ENCODE measurements at places on chromosomes 1 and 21.

- DNase-seq = no peak
Observed at GRCh38 chr1:44508397-44508745, 103.3 kb downstream of the RNF220 start.

- DNase-seq = peak; percentile 8
Observed at GRCh38 chr1:203089001-203089650, 3.3 kb upstream of the MYOG start.

GRCh38 chr1:30805304-30806003, 47.9 kb upstream of the LAPTM5 start:
- no peak for DNase-seq

- no peak for DNase-seq
Observed at GRCh38 chr1:174744886-174745285, 254.9 kb upstream of the CACYBP start.

DNA sequence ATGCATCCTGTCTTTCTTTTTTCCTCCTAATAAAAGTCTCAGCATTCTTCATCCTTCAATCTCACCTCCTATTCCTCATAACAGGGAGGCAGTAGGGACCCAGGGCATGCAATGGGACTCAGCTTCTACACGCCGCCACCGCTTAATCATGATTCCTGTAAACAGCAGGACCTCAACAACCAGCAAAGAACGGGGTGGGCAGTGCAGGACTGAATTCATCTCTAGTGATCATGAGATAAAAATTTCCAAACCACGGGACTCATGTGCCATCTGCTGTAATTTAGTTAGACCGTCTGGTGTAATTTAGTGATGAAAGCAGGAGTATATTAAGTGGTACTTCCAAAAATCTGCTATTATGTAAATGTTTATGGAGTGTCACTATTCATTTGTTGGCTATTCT, 5.4 kb downstream of the PRAMEF12 start:
- no peak for DNase-seq

- no peak for DNase-seq
Observed at GRCh38 chr1:116559304-116559761, 11.5 kb downstream of the CD58 start.

DNA sequence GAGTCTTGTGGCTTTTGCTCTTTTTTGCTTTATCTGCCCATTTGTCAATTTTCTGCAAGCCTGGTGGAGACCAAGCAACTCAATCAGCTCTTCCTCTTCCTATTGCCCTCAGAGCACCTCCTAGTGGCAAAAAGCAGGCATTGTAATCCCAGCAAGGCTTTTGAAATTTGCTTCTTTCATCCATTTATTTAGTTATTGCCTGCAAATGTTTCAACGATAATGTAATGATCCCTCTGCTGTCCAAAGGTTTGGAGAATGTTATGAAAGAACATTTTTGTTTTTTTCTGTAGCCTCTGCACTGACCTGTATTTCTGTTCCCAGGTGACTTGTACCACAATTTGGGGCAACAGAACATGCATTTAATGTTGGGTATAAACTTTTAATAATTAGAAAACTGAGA, 127.8 kb downstream of the GABPA start:
- peak; percentile 38 for DNase-seq

GRCh38 chr1:212915245-212916091, 34.9 kb upstream of the VASH2 start:
- peak; percentile 46 for DNase-seq

- no peak for DNase-seq
Observed at GRCh38 chr1:145908653-145909052, 1.2 kb downstream of the ITGA10 start.

- peak; percentile 71 for DNase-seq
Observed at GRCh38 chr1:201999625-202000238, 10.7 kb upstream of the ELF3 start.

DNA sequence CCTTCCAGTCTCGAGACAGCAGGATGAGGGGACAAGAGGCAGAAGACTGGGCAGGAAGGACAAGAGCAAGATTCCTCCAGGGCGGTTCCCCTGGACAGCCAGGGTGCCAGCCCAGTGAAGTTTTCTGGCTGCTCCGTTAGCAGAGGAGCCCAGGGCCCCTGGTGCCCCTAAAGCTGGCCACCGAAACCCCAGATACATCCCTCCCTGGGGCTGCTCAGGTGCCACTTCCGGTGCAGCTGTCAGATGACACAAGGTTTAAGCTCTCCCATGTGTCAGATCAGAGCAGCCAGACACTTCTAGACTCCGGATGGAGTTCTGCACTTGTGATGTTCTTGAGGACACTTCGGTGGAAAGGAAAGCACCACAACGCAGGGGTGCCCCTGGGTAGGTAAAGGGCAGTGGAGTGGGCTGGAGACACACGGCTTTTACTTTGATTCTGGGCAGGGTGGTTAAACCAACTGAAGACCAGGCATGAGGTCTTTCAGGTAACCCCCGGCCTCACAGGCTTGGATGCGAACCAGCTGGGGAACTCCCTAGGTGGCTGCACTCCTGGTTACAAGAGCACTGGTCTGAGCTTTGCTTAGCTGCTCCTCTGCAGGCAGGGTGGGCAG, 85.7 kb downstream of the ITPKB start:
- DNase-seq = no peak

DNA sequence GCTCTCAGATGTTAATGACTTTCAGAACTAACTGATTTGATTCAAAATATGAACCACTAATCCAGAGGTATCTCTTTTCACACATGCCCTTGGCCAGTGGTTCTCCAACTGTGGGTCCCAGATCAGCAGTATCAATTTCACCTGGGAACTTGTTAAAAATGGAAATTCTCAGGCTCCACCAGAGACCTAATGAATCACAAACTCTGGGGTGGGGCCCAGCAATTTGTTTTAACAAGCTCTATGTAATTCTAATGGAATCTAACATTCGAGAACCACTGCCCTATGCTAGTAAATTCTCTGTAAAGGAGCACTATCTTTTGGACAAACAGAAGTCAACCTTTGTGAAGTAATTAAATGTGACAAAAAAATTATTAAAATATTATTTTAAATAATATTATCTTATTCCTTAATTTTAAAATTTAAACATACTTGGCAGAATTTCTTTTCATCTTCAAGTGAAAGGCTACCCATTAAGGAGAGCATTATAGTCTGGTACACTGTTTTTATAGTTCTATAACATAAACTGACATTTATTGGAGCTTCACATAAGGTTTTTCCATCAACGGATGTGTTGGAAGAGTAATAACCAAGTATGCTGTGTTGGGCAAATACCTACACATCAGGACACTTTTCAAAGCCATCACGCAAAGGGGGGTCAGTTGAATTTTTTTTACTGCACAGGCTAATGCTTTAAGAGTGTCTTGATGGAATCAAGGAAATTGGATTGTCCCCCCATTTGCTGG, 130.4 kb downstream of the LHX4 start:
- no peak for DNase-seq

GRCh38 chr1:212291505-212292134, 6.4 kb downstream of the PPP2R5A start:
- peak; percentile 50 for DNase-seq

DNA sequence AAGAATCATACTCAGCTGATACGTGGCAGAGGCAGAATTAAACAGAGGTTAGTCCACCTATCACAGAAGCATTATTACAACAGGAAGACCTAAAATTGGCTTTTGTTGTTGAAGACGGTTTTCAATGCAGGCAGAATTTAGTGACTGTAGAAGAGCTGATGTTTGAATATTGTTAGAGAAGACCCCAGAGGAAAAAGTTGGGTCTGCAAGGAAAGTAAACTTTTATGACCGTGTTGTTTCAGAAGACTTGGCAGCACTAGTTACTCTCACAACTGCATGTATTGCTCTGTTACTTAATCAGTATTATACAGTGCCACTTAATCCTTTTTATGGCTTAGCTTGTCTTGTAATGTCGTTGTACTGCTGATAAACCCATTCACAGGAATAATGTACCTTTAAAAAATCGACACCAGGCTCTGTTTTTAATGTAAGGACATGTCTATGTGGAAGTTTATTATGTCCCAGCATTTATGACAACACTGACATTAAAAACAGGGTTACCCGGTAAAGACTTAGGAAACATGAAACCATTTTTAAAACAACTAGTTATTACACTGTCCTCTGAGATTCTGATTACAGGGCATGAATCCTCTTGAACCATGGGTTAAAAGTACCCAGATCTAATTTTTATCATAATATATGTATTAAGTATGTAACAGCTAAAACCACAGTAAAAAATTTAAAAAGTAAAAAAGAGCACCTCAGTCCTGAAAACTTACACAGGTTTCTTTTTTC, 235.4 kb downstream of the TTLL7 start:
- no peak for DNase-seq

DNA sequence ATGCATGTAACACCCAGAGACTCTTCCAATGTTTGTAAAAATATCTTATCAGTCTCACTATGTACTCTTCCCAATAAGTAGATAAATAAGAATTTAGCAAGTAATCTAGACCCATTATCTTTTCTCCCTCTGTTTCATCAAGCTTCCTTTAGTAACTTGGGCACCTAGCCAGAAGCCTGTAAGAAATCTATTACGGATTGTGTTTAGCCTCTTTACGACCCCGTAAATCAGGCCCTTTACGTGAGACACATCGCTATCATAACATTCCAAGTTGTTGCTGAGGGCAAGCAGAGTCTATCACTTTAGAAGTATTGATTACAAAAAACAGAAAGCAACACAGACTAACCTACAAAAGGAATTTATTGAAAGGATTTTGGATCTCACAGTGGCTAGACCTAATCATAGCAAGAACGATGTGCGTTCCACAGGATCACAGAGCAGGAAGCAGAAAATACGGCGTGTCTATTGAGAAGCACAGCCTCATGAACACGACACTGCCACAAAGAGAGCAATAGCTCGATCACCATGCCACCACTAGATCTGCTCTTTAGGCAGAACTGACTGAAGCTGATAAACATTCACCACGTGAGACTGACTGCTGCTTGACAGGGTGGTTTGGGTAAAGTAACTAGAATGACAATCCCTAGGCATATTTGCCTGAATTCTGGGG, 922.1 kb downstream of the AMY1C start:
- DNase-seq = no peak

GRCh38 chr1:193212637-193213036, 26.2 kb upstream of the B3GALT2 start:
- no peak for DNase-seq

GRCh38 chr21:34858559-34858958, 189.8 kb downstream of the CLIC6 start:
- DNase-seq = no peak

- DNase-seq = no peak
Observed at GRCh38 chr1:19419691-19420090, 65.6 kb downstream of the CAPZB start.

DNA sequence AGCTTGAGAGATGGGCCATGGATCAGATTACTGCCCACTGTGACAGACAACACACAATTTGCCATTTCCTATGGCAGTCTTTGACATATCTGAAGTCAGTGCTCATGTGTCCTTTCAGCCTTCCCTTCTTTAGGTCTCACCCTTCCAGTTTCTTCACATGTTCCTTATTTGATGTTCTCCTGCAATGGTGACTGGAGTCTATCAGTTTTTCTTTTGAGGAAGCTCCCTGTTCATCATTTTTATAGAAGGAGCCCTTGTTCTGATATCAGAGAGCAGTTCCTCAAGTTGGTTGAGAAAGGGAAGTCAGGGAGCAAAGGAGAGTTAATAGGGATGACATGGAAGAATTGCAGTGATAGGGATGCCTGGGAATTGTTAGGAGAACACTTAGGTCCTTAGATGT, 42.2 kb downstream of the DISC1 start:
- DNase-seq = no peak

DNA sequence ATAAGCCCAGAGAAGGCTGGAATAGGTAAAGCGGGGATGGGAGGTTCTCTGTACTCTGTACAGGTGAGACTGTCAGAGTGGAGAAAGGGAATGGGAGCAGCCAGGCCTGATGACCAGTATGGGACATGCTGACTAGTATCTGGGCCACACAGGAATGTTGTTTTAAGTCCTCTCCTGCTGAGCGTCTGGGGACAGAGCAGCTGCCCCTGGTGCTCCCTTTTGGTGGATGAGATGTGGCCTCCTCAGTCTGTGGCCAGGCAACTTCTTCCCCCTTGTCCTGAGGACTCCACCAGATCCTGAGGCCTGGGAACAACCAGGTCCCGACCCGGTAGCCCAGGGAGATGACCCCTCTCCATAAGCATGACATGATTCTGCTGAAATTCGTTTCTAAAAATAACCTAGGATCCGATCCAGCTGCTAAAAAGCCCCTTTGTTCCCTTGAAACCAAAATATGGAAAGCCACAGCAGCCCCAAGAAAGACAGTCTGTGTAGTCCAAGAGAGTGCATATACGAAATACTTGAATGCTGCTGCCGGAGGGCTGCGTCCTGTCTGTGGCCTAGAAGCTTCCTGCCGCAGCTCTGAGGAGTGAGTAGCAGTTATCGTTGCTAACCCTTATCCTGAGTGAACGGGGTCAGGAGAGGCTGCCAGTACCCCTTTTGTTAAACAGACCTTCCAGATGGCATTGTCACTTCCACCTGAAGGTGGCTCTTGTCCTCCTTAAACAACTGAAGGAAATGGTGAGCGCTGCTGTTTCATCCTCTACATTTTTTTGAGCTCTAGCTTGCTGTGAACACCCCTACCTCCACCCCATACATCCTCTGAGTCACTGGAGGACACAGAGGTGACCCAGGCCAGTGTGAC, 47.1 kb downstream of the ATP2B4 start:
- DNase-seq = peak; percentile 45

GRCh38 chr1:2968471-2968881, 52.8 kb upstream of the ACTRT2 start:
- DNase-seq = no peak

GRCh38 chr1:26409191-26409807, 1.3 kb upstream of the LIN28A start:
- no peak for DNase-seq

DNA sequence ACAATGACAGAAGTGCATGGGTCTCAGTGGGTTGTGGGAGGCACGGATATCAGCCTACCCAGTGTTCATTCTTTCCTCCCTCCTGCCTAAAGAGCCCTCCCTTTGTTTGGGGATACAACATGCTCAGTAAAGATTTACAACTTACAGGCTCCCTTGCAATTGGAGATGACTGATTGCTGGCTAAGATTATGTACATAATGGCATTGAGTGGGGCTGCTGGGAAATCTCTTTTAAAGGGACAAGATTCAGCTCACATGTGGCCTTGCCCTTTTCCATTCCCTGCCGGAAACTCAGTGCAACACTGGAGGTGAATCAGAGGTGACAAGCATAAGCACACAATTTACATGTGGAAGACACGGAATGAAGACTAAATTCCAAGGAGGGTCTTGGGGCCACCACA, 83.7 kb upstream of the CHRM3 start:
- DNase-seq = no peak

GRCh38 chr21:42682661-42683210, 29.3 kb downstream of the PDE9A start:
- no peak for DNase-seq

DNA sequence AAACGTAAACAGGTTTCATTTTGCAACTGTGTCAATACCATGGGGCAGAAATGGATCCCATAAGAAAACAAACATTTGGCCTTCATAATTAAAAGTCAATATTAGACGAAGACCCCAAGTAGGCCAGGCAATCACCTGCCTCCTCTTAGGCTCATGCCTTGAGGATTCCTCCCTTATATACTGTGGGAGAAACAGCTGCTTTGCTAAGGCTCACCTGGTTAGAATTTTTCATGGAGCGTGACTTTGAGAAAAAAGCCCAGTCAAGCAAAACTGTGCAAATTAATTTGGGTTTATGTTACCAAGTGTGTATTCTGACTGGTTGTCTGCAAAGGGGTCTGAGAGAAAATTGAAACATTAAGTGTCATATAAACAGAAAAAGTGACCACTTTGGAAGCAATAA, 605.3 kb upstream of the USP24 start:
- DNase-seq = no peak

- no peak for DNase-seq
Observed at GRCh38 chr1:10105484-10105883, 72.7 kb downstream of the UBE4B start.
